Mucosa of descending colon (tissue), 3 donors: ENCODE measurements at places on chromosomes 11 and 22. TPM values are rescaled to one million over a fixed set of nuclear protein-coding genes. Genes with fewer than 3 reads are reported as not detected.

Gene CDC42EP2
- 27.4 TPM for total RNA-seq

Gene NELL1
- 0.20 TPM for total RNA-seq

Gene RTN4RL2
- total RNA-seq = 0.48 TPM

Gene ADM2
- 3.9 TPM for total RNA-seq

GRCh38 chr11:26330262-26330661 is 1.7 kb upstream of the ANO3 start:
- DNase-seq = no peak

DNA sequence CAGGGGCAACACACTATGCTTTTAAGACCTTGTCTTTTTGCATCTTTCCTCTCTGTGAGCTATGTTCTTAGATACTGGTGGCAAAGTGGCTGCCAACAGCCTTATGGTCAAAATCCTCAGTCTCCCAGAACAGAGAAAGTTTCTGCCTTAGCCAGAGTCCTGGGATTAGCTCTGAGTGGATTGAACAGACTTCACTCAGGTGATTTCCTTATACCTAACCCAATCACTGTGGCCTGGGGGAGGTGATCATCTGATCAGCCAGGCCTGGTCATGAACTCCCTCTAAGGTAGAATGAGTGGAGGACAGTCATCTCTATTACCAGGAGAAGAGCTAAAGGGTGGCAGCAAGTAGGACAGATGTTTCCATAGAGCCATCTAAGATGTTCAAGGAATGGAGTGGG is 218.5 kb upstream of the E2F8 start:
- DNase-seq = no peak

GRCh38 chr11:88482871-88483301 is 145.3 kb upstream of the CTSC start:
- no peak for DNase-seq

DNA sequence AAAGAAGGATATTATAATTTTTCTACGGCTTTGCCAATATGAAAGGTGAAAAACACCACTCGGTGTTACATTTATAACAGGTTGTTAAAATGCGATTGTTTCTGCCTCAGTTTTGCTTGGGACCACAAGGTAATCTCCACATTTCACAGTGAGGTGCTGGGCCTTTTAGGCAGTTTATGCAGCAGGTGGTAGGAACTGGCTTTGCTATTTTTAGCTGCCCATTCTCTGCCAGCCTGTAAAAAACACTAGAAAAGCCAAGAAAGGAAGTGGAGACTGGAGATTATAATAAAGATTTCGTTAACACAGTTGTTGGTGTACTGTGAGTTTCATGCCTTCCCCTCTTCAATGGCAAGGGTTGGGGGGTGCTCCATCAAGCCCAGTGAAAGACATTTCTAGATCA is 8.0 kb upstream of the MRPL16 start:
- no peak for DNase-seq

- no peak for DNase-seq
Observed at GRCh38 chr22:29747832-29748231, 19.0 kb downstream of the ZMAT5 start.

GRCh38 chr22:49569286-49570031 is 258.2 kb downstream of the BRD1 start:
- no peak for DNase-seq
